Kidney (tissue), 22 donors: ENCODE measurements at places on chromosomes 16 and 17. TPM values are rescaled to one million over a fixed set of nuclear protein-coding genes. Genes with fewer than 3 reads are reported as not detected.

GRCh38 chr16:53895433-53895832, 191.5 kb downstream of the FTO start:
- DNase-seq, result no peak

DNA sequence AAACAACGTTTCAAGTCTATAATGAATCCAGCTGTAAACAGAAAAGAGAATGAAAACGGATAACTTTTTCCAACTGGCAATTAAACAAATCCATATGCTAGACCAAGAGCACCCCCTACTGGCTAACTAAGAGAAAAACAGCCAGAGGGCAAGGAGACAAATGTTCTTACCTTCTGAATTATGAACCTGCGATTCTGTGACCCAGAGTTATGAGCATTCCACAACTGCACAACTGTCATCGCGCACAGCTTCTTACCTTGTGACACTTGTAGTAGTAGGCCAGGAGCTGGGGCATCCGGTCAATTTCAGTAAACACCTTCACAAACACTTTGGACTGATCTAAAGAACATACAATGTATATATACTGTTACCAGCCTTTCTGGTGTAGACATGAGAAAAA, 18.6 kb downstream of the COG7 start:
- peak; percentile 88 for DNase-seq

GRCh38 chr17:76852843-76853242, 15.4 kb upstream of the MGAT5B start:
- DNase-seq, result no peak

Gene DNAJA2
- 54.4 TPM for total RNA-seq

DNA sequence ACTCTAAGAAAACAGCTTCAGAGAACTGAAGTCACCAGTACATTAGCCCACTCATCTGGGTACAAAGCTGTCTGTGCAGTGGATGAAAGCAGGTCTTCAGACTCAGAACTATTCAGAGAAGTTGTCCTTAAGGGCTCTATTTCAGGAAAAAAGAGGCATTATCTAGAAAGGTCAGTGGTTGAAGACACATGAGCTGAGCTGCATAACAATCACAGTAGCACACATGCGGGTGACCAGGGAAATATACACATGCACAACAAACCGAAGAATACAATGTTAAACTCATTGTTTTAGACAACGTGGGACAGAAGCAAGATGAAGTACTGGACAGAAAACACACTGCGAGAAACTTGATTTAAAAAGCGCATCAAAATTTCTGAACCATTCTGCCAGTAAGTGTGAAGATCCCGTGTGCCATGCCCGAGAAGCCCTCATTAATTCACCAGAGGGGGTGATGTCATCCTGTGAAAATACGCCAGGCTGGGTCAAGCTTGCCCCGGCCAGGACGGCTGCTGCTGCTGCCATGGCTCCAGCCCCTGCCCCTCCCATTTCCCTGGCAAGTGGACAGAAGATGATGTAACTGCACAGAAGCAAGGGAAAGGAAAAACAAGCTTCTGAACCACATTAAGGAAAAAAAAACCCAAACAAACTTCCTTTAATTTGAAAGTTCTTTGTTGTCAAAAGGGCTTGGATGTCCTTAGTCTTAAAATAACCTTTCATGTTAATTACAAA, 10.1 kb downstream of the DYNC1LI2 start:
- peak; percentile 86 for DNase-seq

DNA sequence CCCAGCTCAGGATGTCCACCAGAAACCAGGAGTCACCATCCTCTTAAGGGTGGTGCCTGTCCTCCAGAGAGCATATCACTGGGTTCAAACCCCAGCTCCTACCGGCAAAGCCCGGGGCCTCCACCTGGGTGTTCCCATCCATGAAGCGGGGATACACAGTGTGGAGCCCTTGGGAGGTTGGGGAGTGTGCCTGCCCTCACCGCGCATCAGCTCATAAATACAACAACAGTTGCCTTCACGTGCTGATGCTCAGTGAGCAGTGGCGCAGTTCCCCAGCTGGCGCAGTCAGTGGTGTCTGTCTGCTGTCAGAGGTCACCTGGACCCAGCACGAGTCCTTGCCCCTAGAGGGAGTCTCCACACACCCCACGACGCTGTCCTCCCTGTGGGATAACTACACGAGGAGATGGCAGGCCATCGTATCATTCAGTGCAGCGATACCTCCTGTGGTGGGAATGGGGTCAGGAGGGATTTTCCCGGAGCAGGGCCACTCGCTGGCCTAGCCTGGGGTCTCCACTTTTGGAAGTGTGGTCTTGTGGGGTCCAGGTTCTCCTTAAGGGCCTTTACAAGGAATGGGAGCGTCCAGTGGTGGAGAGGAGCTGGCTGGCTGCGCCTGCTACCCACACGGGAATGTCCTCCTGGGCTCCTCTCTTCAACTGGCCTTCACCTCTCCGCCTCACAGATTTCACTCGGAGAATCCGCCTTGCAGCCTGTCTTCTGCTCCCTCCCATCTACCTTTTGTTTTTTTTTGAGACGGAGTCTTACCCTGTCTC, 2.3 kb upstream of the ELOB start:
- no peak for DNase-seq
